Keratinocyte (primary cell): ENCODE measurements at places on chromosomes 3 and 15.

GRCh38 chr3:37592328-37592727 lies 269.4 kb upstream of the CTDSPL start:
- DNase-seq: no peak

GRCh38 chr3:72836416-72836815 lies 11.8 kb downstream of the SHQ1 start:
- no peak for DNase-seq

DNA sequence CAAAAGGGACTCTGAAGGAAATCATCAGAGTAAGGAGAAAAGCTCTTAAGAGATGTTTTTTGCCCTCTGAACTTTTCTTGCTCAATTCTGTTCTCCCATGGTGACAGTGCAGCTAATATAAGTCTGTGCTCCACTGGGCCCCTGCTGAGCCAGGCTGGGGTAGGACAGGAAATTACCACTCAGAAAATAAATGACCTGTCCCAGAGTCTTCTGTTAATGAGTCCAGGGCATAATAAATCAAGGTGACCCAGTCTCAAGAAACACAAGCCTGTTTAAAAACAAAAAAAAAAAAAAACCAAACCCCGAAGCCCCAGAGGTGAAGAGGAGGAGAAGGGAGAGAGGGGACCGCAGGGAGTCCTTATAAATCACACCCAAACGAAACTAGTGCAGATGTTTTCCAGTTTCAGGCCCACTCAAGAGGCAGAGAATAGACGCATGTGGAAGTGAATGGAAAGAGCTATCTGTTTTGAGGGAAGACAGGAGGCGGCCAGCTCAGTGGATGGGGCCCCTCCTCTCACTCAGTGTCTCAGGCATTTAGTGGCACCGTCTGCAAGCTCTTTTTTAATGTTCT lies 59.8 kb upstream of the BOC start:
- no peak for DNase-seq

DNA sequence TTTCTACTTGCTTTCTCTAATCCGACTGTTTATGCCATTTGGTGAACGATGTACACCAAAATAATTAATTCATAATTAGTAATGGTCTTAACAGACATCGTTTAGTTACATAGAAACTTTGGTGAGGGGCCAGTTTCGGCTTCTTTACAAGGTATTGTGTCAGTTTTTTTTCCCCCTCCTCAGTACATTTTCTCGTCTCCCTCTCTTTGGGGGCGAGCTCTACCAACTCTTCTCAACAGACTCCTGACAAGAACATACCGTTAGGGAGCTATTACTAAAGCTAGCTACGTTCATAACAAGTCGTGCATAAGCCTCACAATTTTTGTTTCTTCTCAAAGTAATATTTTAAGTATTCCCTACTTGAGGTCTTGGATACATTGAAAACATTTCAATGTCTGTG lies 1.4 kb downstream of the U2SURP start:
- DNase-seq: no peak

DNA sequence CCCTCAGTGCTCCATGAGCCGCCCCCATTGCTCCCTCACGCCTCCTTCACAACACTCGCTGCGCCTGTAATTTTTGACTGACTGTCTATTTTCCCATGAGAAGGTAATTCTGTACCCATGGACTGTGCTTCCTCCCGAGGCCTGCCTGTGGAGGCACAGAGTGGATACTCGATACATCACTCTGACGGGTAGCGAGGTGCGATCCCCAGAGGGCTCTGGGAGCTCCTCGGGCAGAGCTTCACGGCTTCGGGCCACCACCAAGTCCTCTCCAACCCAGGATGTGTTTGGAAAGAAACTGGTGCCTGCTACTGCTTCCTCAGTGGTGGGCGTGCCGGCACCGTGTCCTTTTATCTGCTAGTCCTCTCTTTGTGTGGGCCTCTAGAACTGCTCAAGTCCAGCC lies 108.6 kb upstream of the DLG1 start:
- no peak for DNase-seq

- DNase-seq: no peak
Observed at GRCh38 chr3:99760031-99760430, 57.6 kb upstream of the CMSS1 start.

GRCh38 chr15:37094915-37095711 lies 5.2 kb downstream of the MEIS2 start:
- no peak for DNase-seq

- DNase-seq: no peak
Observed at GRCh38 chr15:39491886-39492490, 88.9 kb upstream of the THBS1 start.

GRCh38 chr3:124296406-124296805 lies 304.5 kb upstream of the ROPN1 start:
- no peak for DNase-seq

- no peak for DNase-seq
Observed at GRCh38 chr3:101703169-101703568, 16.7 kb upstream of the RPL24 start.

DNA sequence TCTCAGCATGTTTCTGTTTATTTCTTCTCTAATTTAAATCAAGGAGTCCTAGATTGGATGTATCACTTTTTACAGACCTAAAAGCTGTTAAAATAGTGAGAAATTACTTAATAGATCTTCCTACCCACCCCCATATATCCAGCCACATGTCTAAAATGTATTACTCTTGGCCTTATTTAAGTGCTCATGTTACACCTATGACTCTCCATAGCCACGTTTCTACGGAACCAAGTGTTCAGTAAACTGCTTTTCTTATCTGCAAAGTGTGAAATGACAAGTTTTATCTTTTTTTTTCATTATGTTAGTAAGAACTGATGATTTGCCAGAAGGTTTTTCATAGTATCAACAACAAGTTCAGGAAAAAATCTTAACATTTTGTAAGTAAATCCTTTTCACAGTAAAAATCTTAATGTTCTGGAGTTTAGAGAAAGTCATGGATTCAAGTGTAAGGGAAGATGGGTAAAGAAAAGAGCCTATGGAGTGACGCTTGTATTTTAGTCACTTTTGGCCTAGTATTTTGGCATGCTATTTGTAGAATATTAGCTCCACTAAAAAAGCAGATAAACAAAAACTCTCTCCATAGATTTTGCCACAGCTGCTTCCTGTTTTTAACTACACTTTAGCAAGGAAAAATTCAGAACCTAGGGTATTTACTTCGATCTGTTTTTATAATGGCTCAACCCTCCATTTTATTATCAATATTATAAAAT lies 41.2 kb upstream of the IGSF10 start:
- DNase-seq: no peak
